ENCODE measurements at places on chromosomes 3 and 15. TPM values are rescaled to one million over a fixed set of nuclear protein-coding genes. Genes with fewer than 3 reads are reported as not detected.
A peak's percentile ranks its signal among the peaks of the same experiment; 100 is the strongest.

KBTBD8 gene
- 1.2 TPM for total RNA-seq

- DNase-seq = no peak
Observed at GRCh38 chr3:28134198-28134597, 107.2 kb upstream of the CMC1 start.

GRCh38 chr3:193847402-193847801 lies 254.4 kb downstream of the OPA1 start:
- no peak for DNase-seq

IL16 gene
- not detected for total RNA-seq

DNA sequence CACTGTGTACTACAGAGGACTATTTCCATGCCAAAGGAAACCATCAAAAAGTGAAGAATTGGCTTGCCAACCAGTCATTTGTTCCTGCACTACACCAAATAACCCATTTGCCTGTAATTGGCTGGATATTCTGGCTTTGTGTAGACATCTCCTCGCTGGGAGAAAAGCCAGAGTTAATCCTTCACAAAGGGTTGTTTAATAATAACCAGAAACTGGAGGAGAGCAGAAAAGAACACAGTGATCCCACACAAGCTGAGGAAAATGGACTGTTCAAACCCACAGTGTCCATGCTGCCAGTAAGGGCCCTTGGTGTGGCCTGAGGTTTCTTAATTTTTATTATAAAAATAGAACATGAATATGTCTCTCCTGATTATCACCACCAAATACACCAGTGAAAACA lies 294.0 kb downstream of the RORA start:
- DNase-seq = no peak

VWA5B2 gene
- not detected for total RNA-seq

GRCh38 chr3:197450308-197450707 lies 105.5 kb downstream of the BDH1 start:
- DNase-seq = no peak

- DNase-seq = peak; percentile 86
Observed at GRCh38 chr3:21839176-21839575, 88.2 kb upstream of the ZNF385D start.

GRCh38 chr3:151377768-151378385 lies 6.7 kb downstream of the P2RY12 start:
- DNase-seq = no peak

DNA sequence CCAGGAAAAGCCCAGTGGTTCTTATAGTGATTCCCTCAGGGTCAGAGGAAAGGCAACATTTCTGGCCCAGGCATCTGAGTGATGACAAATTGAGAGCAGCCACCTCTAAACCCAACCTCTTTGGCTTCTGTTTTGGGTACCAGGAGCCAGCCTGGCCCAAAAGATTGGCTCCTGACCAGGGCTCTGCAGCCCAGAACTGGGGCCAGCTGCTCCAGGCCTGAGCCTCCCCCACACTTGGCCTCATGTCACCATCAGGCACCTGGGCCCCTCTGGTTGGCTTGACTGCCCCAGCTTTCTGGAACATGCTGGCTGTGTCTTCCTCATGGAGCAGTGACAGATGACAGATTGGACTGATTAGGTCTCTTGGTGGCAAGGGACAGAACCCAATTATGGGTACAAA lies 26.0 kb upstream of the HCN4 start:
- DNase-seq = no peak

- peak; percentile 71 for DNase-seq
Observed at GRCh38 chr3:72997421-72997961, 880 bp downstream of the PPP4R2 start.

SMCO1 gene
- not detected for total RNA-seq

TP63 gene
- total RNA-seq = 0.06 TPM

DNA sequence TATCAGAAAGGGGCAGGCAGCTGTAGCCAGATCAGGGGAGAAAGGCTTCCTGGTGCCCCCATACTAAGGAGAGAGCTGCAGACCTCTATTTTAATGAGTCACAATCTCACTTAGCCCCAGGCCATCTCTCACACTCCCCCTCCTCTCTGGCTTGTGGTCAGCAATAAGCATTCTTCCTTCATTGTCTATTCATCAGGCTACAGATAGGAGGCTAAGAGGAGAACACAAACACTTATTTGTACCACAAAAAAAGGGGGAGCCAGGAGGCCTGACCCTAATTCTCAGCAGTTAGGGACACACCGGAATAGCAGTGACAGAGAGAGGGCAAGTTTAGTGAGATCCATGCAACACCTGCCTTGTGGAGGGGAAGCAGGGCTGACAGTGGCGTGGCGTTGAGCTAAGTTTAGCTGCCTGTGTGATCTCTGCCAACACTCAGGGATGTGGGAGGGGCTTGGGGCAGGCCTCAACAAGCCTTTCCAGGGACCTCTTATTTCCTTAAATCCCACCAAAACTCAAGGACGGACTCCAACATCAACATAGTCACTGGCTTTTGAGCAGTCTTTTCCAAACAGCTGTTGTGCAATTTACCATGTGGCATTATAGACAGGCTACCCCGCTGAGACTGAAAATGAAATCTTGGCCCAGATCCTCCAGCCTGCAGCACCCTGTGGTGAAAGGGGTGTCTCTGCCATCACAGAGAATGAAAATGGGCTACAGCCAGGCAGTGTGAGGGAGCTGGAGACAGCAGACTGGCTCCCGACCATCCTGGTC lies 191.9 kb upstream of the TSC22D2 start:
- peak; percentile 94 for DNase-seq

DNA sequence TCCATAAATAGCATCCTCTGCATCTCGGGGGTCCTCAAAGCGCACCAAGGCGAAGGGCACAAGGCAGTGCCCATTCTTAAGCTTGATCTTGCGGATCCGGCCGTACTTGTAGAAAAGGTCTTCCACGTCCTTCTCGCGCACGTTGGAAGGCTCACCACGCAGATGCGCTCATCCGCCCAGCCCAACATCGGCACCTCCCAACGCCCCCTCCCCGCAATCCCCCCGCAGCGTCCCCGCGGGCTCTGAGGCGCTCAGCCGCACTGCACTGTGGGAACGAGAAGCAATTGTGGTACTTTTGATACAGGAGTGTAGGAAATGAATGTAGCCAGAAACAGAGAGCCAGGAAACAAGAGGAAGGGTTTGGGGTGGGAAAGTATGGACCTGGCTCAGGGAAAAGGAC lies 17.5 kb downstream of the AP3B2 start:
- no peak for DNase-seq

PATL2 gene
- total RNA-seq = 0.57 TPM

GRCh38 chr15:101528917-101529299 lies 39.4 kb upstream of the PCSK6 start:
- DNase-seq = peak; percentile 9

GRCh38 chr3:15797642-15798303 lies at the start of gene ANKRD28:
TSS of gene ANKRD28 (minus strand) at chr3:15797979. CDS start at chr3:15796521, 1,458 bp downstream.
- peak; percentile 98 for DNase-seq

GRCh38 chr3:151290673-151291072 lies 12.3 kb upstream of the P2RY14 start:
- peak; percentile 15 for DNase-seq

VIPR1 gene
- not detected for total RNA-seq

- DNase-seq = peak; percentile 68
Observed at GRCh38 chr3:128878556-128879124, 780 bp upstream of the ACAD9 start.

DNA sequence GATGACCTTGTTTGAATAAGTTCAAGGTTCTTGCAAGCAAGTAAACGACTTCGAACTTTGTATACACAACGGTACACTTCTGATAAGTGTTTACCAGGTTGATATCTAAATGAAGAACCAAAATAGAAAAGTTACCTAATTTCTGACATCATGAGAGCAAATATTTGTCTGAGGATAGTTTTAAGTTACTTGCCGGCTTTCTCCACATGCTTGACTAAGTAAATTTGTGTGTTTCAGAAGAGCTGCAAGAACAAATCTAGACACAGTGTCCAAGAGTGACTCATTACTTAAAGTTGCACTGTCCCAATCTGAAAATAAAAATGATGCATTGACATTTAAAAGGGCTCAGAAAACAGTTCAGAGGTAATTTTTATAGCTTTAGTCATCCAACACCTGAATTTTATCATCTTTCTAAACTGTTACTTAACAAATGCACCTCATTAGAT lies 115.1 kb downstream of the HERC1 start:
- peak; percentile 61 for DNase-seq

DNA sequence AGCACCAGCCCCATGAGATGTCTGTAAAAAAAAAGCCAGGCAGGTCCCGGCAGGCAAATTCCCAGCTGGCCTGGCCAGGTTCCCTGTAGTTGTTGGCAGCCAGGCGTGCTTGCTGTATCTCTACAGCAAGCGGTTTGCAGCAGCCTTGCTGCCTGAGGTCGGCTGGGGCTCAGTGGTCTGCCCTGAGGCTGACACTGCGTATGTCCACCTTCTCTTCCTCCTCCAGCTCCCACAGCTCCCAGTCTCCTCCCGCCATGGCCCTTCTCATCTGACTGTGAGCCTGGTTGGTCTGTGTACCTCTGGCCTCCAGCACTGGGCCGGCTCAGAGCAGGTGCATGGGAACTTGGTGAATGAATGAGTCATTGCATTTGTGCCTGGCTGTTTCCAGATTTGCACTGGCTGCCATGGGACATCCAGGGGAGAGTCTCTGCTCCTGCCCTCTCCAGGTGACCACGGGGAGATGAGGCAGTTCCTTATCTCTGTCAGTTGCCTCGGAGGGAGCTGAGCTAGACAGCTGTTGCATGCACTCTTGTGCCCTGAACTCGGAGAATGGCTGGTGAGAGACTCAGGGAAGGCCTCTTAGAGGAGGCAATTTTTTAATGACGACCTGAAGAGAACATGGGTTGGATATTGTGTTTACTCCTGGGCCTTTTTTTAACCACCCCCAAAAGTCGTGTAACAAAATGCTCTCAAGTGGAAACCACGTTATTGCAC lies 43.0 kb downstream of the SPSB4 start:
- peak; percentile 50 for DNase-seq

GRCh38 chr3:153349108-153349499 lies 187.1 kb downstream of the RAP2B start:
- no peak for DNase-seq

DNA sequence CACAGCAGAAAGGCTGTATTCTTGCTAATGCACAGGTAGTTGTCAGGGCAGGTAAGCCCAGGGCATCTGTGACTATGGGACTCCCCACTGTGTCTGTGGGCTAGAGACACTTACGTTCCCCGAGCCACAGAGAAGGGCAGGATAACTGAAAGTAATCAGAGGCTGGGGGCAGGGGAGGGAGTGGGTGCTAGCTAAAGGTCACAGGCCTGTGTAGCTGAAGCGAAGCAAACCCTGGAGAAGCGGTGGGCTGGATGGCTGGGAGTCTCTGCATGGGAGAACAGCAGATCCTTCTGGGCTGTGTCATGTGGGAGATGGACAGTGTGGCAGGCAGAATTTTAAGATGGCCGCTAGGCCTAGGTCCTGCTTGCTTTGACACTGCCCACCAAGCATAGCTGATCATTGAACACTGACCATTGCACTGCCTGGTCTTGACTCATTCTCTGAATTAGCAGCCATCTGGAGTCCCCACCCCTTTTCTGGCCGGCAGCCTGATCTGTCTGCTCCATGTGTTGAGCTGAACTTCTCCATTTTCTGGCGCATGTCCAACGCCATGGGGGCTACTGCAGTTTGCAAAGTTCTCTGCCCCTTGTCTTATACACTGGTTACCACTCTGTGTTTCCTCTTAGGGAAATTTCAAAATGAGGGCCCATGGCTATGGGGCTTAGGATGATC lies 110.0 kb downstream of the DGKG start:
- DNase-seq = peak; percentile 16

- no peak for DNase-seq
Observed at GRCh38 chr15:64717735-64718495, 57.5 kb downstream of the RBPMS2 start.

DNA sequence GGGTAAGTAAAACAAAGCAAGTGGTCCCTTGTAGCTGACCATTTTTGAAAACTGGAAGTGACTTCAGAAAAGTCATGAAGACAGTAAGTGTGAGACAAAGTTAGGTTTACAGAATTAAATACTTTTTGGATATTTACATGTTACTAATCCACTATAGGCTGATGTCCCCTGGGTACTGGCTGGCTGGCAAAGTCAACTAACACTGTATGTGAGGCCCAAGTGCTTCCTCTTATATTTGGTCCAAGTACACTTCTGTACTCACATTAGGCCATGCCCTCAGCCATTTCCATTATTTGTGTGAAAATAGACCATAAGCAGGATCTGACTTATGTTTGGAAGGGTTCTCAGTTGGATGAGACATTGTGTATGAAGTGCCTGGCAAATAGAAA lies 5.5 kb upstream of the LEKR1 start:
- DNase-seq = no peak

GPR62 gene
- total RNA-seq = not detected

DNA sequence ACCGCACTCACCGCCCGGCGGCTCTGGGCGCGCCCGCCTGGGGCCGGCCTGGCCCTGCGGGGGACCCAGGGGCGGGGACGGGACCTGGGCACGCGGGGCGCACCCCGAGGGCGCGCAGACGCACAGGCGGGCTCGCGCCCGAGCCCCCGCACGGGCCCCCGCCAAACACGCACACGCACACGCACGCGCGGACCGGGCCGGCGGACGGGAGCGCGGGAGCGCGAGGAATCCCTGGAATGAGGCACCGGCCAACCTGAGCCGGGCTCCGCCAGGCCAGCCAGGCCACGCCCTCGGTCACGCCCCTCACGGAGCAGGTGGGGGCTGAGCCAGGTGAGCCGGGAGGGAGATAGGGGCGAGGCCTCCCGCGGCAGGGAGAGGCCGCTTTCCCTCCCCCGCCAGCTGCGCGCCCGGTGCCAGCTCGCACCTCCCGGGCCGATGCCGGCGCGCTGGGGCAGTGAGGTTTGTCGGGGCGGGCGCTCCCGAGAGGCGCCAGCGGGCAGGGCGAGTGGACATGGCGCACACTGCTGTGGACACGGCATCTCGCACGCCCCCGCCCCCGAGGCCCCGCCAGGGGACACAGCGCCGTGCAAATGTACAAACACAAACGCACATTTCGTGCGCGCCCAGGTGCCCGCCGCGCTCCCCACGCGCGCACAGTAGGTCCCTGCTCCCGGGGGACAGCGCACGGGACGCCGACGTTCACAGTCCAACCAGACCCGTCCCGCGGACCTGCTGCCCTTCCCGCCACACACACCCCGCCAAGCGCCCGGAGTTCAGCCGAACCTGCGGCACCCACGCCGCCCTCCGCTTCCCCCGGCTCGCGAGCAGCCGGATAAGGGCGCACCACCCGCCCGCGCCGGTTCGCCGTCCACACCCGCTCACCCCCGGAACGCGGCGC lies 75.9 kb upstream of the VGLL4 start:
- peak; percentile 43 for DNase-seq

DNA sequence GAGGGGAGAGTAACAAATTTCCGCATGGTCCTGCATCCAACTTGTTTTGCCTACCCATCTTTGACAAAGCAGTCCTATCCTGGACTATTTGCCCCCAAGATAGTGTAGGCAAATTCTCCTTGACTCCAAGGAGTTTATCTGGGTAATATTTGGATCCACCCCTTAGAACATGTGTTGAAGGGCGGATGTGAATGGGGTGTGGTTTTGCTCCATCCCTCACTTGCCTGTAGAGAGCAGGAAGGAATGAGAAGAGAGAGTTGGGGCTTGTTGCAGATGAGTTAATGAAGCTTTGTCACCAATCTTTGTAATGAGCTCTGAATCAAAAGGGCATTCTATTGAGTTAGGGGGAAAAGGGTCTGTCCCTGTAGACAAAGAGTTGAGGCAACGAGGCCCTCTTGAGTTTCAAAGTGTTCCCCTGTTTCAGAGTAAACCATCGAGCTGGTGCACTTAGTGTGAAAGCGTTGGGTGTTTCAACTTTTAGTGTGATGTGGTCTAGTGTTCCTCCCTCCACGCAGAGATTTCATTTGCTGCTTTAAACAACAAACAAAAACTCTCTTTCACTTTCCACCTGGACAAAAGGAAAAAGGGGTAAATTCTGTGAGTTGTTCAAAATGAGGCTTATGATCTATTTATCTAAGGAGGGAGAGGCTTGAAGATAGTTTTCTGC lies 42.2 kb upstream of the PPARG start:
- no peak for DNase-seq
